ENCODE measurements at places on chromosomes 1 and 21.
A peak's percentile ranks its signal among the peaks of the same experiment; 100 is the strongest.

GRCh38 chr1:35860696-35861095 lies 22.3 kb upstream of the AGO1 start:
- no peak for DNase-seq

- no peak for DNase-seq
These were observed 35.4 kb downstream of the TRIT1 start for GRCh38 chr1:39847940-39848339.

GRCh38 chr1:162131400-162132321 lies 62.2 kb downstream of the NOS1AP start:
- no peak for DNase-seq

GRCh38 chr1:77824079-77824478 lies 44.6 kb downstream of the MIGA1 start:
- DNase-seq = no peak

GRCh38 chr1:61851849-61852669 lies 109.8 kb downstream of the PATJ start:
- peak; percentile 73 for DNase-seq

DNA sequence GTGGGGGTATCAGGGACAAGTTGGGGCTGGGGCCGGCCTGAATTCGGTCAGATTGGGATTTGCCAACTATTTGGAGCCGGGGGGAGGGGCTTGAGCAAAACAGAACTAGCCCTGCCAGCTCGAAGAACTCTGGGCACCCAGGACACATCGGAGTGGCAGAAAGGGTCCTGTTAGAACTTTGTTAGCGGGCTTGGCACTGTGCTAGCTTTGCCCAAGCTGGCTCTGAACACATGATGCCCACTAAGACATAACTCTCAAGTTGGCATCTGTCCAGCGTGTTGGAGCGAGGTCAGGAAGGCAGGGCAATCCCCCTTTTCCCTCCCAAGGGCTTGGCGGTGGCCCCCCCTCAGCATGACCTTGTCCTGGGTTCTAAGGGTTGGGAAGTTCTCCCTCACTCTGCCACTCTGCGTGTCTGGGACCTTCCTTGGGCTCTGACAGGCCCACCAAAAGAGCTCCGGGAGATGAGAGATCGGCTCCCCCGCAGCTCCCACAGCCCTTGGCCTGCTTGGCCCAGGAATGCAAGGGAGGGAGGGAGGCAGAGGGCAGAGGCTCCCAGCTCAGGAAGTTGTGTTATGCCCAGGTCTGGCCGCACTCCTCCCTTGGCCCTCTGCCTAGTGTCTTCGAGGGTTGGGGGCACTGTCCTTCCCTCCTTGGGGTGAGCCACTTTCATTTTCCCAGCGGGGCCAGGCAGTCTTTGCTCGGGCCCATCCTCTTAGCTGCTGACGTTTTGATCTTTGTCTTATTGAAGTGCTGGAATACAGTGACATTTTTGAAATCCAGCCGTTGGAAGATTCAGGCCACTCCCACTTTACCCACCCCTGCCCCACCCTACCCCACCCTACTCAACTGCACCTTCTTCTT lies 1.2 kb downstream of the LMNA start:
- DNase-seq = peak; percentile 55

DNA sequence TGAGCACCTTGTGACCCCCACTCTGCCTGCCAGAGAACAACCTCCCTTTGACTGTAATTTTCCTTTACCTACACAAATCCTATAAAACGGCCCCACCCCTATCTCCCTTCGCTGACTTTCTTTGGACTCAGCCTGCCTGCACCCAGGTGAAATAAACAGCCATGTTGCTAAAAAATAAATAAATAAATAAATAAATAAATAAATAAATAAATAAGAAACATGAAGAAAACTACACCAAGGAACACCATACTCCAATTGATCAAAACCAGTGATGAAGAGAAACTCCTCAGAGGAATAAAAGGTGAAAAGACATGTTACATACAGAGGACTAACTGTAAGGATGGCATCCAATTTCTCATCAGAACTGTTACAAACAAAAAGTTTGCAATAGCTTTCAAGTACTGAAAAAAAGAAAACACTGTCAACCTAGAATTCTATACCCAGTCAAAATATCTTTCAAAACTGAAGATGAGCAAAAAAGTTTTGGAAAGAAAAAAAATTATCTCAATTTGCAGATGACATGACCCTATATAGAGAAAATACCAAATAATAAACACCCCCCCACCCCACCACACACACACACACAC lies 28.4 kb downstream of the NBPF6 start:
- DNase-seq = no peak

DNA sequence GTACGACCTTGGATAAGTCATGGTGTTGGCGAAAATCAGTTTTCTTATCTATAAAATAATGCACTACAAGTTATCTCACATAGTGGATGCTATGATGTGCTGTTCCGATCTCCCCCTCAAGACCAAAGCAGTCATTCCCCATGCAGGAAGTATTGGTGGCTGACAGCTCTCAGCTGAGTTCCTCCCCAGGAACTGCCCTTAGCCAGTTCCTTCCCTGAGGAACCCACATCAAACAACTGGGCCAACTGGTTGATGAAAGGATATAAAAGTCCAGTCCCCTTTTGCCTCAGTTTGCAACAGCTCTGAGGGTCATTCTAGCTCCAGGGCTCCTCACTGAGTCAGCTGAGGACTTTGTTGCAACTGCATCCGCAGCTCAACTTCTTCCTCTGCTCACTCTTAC lies 16.1 kb upstream of the SLAMF1 start:
- no peak for DNase-seq

- no peak for DNase-seq
These were observed 15.3 kb upstream of the KANK4 start for GRCh38 chr1:62334434-62334985.

DNA sequence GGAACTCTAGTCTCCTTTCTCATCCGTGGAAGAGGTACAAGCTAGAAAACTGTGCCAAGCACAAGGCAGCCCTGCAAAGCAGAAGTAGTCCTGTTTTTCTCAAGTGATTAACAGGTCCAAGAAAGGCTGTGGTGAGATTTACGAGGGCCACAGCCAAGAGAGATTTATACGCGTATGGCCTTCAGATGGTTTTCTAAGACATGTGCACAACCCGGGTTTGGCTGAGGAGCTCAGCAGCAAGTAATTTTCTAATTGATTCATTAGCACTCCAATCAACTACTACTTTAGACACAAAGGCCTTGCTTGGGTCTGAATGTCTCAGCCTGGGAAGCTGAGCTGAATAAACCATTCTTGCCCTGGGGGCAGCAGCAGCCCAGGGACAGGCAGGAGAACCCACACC lies 55.8 kb downstream of the SSBP3 start:
- no peak for DNase-seq

DNA sequence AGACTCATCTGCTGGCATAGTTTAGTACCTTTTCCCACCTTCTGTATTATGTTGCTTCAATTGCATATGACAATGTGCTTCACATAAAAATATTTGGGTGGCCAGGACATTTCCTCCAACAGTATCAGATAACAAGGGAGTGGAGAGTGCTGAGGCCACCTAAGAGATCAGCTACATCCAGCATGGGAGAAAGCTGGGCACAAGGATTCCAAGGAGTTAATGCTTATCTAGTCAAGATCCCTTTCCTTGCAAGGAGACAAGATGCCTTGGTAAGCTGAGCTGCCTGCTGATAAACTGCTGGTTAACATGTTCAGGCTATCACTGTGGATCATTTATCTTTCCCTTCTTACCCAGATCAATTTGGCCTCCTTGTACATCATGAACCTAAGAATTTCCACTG lies 5.4 kb downstream of the TACSTD2 start:
- no peak for DNase-seq

GRCh38 chr1:204940591-204940990 lies 69.9 kb downstream of the NFASC start:
- no peak for DNase-seq

GRCh38 chr1:144551543-144552424 lies 40.9 kb upstream of the PPIAL4F start:
- peak; percentile 91 for DNase-seq

- DNase-seq = no peak
These were observed 8.8 kb upstream of the SAMSN1 start for GRCh38 chr21:14554948-14555347.

DNA sequence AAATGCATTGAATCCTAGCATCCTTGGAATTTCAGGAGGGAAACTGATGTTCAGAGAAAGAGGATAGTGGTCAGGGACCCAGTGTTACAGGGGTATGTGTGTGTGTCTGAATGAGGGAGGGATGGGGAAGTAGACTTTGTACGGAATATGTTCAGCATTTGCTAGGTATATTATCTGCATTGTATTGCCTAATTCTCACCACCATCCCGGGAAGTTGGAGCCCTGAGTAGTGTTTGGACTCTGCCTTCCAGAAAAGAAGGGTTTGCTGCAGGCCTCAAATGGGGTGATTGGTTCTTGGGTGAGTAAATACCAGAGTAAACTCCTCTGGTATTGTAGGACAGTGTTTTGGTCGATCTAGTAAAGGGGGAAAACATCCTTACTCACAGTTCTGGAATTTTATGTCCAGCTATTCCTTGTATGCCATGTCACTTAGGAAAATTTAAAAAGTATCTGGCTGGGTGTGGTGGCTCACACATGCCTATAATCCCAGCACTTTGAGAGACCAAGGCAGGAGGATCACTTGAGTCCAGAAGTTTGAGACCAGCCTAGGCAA lies 7.1 kb upstream of the ZNF496 start:
- no peak for DNase-seq

DNA sequence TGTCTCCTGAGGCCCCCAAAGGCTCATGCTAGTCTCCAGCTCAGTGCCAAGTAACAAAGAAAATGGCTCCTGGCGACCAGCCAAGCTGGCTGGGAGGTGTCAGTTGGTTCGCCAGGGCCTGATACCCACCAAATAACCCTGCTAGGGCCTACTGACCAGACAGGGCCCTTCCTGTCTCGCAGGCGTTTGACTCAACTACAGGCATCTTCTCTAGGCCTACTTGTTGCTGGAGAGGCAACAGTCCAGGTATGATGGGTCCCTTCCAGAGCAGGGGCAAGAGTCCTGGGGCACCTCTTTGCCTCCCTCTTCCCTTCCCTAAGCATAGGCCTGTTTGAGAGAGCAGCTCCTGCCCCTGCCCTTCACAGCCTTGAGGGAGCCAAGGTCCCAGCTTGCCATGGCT lies 147.9 kb upstream of the VANGL1 start:
- no peak for DNase-seq

DNA sequence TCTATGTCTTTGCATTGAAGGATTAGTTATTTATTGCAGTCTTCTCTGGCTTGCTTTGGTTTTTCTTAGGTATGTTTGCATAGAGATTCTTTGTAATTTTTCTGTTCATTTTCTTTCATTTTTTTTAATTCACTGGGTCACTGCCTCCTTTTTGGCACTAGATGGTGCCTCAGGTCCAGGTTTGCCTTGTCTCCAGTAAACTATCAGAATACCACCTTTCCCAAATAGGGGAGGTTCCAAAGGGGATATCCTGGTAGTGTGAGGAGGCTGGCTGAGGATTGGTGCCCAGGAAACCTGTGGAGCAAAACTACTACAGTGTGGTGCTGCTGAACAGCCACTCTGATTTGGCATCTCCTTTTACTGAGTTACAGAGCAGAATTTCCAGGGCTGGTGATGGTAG lies 257.1 kb downstream of the KCTD3 start:
- DNase-seq = peak; percentile 31

DNA sequence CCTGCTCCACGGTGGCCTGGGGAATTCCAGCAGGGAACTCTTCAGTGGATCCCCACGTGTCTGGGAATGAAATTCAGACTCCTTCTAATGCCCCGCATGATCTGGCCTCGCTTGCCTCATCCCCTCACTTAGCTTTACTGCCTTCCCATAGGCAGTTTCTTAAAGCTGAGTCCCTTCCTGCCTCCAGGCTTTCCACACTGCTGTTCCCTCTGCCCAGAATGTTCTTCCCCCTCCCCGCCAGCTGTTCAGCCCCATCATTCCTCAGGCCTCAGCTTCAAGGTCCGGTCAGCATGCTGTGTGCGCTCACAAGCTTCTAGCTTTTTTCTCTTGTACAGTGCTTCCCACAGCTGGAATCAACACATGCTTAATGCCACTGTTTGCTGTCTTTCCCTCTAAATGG lies 54.9 kb upstream of the WASF2 start:
- DNase-seq = no peak

DNA sequence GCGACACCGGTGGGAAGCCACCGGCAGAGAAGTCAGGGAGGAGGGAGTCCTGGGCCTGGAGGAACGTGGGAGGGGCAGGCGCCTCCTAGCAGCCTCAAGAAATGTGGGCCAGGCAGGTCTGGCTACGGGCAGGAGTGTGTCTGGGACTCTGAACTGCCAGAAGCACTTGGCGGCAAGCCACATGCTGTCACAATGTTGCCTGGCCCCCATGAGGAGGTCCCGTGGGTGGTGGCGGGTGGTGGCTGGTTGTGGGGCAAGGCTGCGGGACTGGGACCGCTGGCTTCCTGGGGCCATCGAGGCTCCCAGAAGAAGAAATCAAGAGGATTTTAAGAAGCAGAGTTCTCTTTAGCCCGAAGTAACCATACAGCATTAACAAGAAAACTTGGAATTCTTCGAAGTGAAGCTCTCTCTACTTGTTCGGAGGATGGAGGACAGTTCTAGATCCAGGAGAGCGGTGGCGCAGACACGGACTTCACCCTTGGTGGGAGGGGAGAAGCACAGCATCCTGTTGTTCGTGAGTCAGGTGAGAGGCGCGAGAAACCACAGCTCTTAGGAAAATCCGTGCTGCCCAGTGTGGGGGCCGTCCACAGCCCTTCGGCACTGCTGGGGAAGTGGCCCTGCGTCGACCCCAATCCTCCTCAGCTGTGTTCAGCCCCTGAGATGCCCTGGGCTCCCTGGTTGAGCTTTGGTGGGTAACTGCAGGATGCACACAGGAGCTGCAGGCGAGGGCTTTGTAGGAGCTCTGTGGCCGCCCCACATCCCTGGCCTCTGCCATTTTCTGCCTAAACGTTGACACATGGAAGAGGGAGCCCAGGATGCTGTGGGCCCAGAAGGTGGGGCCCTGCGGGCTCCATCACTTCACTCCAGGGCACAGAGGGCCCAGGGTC lies 12.4 kb downstream of the SKI start:
- DNase-seq = no peak

- no peak for DNase-seq
These were observed 84.0 kb downstream of the RERE start for GRCh38 chr1:8733484-8733883.

GRCh38 chr1:8176279-8176678 lies 141.6 kb upstream of the SLC45A1 start:
- no peak for DNase-seq

DNA sequence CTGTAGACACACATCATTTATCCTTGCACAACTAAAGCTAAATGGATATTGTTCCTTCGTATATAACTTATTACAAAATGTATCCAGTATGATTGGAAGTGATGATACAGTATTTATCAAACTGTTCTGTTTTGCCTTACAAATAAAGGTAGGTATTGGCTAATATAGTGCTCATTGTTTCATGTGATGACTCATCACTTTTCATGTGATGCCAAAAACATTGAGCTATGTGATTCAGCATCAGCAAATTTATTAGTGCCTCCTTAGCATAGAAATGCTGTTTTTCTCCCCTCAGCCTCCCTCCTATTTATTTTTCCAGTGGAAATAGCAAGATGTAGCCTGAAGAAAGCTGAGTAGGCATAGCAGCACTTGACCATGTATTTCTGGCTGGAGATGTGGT lies 228.6 kb upstream of the LYPLAL1 start:
- no peak for DNase-seq

- no peak for DNase-seq
These were observed 132.8 kb downstream of the CLIC6 start for GRCh38 chr21:34801519-34802132.
